ENCODE measurements at places on chromosomes 4 and X. TPM values are rescaled to one million over a fixed set of nuclear protein-coding genes. Genes with fewer than 3 reads are reported as not detected.

GRCh38 chr4:76024065-76024464 is 768 bp upstream of the CXCL10 start:
- DNase-seq: no peak

- no peak for DNase-seq
These were observed 1.4 kb downstream of the COX7B start for GRCh38 chrX:77900688-77901087.

DNA sequence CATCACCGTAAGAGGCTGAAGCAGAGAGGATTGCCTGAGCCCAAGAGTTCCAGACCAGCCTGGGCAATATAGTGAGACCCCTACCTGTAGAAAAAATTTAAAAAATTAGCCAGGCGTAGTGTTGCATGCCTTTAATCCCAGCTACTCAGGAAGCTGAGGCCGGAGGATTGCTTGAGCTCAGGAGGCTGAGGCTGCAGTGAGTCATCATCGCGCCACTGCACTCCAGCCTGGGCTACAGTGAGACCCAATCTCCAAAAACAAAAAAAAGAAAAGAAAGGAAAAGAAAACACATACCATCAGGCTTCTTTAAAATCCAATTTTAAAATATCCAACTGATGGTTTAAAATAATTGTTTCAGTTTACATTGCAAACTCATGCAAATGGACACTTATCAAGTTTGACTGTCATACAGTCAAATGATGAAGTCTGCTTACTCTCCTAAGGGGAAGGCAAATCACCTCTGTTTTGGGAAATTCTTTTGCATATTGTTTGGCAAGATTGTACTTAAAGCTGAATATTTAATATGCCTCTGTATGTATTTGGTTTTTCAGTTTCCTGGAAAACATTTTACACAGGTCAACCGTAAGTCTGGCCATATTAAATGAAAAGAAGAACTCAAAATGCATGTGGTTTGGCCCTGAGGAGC is 23.7 kb upstream of the TENM3 start:
- DNase-seq: no peak

- DNase-seq: no peak
These were observed 60.1 kb downstream of the SH3RF1 start for GRCh38 chr4:169210504-169211118.

- no peak for DNase-seq
These were observed 2.4 kb downstream of the FAM241A start for GRCh38 chr4:112147697-112148096.

DNA sequence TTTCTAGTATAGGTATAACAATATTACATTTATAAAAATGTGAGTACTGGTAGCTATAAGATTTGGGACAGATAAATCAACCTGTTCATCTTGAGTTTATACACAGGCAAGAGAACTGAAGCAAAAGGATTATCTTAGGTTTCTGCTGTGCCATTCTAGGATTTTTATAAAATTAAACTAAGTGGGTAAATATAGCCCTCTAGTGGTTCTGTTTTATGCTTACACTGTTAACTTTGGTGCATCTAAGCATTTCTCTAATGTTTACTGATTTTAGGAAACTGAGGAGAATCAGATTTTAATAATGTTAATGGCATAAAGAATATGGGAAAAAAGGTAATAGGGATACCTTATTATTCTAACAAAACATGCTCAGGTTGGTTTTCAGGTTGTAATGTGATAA is 1.1 kb upstream of the RRH start:
- DNase-seq: peak; percentile 47

DNA sequence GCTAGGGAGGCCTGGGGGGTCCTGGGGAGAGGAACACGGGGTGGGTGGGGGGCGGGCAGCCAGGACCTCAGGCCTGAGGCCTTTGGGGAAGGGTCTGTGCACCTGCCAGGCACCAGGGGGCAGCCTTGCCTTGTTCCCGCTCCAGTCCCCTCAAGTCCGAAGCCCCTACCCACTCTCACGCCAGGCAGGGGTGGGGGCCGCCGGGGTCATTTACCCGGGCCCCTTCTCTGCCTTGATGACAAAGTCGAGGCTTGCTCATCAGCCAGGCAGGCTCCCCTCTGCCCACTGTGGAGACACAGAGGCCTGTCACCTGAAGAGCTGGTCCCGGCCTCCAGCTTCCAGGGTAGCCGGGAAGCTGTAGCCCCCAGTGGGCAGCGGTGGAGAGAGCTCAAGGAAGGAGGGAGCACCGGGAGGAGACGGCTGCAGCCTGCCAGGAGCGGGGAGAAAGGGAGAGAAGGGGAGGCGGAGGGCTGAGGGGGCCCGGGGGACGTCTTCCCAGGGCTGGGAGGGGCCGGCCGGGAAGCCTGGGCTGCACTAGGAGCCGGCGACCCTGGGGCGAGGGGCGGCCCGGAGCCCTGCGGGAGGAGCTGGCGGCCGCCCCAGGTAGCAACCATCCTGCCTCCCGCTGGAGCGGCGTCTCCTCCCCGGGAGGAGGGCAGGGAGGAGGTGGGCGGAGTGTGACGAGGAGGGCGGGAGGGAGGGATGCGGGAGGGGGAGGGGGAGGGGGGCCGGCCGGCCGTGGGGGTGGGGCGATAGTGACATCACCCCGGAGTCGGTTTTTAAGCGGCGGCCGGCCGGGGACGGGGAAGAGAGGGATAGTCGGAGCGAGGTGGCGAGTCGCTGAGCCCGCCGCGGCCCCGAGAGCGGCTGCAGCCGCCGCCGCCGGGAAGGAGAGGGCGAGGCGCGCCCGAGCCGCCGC is at the start of gene SLC6A8:
Gene SLC6A8, plus strand, starts transcription at position 806 of the 919 bp plus-strand sequence. CDS start 649 bp downstream, outside the sequence.
- DNase-seq: peak; percentile 31

GRCh38 chr4:68299492-68300457 is 50.1 kb downstream of the YTHDC1 start:
- no peak for DNase-seq

GRCh38 chr4:24853142-24853541 is 57.8 kb downstream of the SOD3 start:
- no peak for DNase-seq

DNA sequence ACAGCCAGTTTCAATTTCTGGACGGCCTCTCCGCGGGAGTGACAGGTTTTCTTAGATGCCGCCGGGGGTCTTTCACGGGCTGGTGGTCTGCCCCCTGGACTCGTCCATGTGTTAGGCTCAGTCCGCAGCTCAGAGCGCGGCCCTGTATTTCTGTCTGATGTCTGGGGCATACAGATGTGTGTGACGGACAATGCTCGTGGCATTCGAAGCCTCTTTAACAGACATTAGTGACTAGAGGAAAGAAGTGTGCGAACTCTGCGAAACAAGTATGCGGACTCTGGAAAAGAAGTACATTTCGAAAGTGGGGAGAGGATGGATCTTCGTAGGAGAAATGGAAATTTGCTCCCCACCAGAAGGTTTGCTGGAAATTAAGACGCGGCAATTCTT is 793 bp upstream of the DCUN1D4 start:
- DNase-seq: no peak

- no peak for DNase-seq
These were observed 775 bp downstream of the SHROOM4 start for GRCh38 chrX:50812995-50813842.

GRCh38 chr4:153335665-153336064 is 8.8 kb upstream of the MND1 start:
- no peak for DNase-seq

GRCh38 chr4:127251423-127251822 is 381.3 kb upstream of the INTU start:
- no peak for DNase-seq

DNA sequence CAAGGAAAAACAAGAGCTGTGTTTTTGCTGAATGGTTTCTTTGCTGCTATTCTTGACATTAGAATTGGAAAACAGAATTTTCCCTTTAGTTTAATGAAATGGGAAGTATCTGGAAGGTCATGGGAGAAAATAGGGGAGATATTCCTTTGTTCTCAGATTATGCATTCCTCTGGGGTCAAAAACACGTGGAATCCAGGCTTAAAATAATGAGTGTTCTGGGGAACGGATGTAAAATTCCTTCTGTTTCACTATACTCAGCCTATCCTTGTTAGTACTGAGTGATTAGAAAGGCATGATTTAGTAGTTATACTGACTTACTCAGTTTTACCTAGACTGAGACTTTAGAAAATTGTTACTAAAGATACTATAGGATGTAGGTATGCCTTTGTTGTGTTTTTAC is 107.3 kb downstream of the ARHGAP10 start:
- DNase-seq: no peak

DNA sequence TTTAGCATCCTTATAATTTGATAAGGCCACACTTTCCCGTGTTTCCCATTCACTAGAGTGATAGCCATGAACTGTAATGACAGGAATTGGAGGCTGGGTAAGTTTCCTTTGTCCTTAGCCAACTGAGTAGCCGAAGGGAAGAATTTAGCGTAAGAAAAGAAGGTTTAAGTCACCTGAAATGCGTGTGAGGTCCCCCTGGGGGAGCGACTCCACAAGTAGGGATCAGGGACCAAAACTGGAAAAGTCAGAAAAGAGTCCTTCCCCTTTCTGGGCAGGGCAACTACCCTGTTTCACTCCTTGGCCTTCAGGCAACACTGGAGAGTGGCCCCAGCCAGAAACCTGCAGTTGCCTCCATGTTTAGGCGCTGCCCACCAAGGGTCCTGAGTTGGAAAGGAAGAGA is 81.6 kb upstream of the MED14 start:
- no peak for DNase-seq

DNA sequence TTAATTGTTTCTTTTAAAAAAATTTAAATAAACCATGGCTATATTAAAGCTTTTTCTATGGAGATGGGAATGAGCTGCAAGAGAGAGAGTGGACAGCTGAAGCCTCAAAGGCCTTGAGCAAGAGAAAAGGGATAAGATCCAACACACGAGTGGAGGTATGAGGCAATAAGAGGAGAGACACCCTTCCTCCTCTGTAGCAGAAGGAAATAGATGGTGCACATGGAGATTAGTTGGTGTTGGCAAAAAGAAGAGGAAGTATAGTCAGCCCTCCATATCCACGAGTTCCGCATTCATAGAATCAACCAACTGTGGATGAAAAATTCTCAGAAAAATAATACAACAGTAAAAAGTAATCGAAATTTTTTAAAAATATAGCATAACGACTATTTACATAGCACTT is 3.2 kb downstream of the CXorf38 start:
- DNase-seq: peak; percentile 11

DNA sequence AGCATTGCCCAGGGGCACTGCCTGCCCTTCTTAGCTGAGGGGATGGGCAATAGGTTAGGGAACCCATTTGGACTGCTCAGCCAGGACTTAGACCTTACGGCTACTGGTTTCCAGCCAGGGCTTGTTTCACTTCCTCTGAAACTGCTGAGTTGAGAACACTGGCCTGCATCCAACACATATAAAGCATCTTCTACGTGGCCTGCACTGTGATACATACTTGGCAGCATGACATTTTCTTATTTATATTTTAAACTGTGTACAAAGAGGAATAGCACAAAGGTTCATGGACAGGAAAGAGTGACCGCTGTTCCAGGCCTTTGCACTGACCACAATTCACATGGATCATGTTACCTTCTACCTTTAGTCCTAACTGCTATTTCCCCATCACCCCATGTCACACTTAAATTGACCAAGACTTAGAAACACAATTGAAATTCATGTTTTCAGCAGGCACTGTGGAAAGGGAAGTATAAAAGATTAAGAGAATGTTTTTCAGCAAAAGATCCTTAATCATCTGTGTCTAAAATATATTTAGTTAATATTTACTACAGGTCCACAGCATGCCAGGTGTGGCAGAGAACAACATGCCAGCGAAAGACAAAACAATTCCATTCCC is 43.7 kb downstream of the NLGN4X start:
- peak; percentile 1 for DNase-seq

DNA sequence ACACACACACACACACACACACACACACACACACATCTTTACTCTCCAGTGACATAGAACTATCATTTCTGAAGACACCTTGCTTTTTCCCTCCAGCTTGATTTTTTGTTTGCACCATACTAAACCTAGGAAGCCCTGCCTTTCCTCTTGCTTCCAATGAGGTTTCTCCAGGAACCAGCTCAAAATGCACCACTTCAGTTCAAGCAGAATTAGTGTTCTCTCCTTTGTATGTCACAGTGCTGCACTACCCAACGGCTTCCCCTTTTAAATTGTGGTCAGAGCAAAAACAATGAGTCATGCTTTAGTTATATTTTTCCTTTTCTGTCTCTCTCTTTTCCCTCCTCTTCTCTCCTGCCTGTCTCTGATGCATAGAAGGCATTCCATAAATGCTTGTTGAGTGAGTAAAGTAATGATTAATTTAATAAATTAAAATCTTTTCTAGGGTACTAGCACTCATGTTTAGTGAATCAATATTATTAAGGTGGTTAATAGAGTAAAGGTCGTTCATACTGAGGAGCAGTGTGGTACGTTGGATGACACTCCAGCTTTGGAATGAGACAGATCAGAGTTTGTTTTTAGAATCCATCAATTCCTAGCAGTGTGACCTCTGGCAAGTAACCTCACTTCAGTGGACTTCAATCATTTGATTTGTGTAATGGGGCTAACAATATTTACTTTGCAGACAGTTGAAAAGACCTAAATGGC is 5.9 kb downstream of the RTL3 start:
- DNase-seq: no peak

- no peak for DNase-seq
These were observed 1.7 kb downstream of the MUC7 start for GRCh38 chr4:70473679-70474078.

DNA sequence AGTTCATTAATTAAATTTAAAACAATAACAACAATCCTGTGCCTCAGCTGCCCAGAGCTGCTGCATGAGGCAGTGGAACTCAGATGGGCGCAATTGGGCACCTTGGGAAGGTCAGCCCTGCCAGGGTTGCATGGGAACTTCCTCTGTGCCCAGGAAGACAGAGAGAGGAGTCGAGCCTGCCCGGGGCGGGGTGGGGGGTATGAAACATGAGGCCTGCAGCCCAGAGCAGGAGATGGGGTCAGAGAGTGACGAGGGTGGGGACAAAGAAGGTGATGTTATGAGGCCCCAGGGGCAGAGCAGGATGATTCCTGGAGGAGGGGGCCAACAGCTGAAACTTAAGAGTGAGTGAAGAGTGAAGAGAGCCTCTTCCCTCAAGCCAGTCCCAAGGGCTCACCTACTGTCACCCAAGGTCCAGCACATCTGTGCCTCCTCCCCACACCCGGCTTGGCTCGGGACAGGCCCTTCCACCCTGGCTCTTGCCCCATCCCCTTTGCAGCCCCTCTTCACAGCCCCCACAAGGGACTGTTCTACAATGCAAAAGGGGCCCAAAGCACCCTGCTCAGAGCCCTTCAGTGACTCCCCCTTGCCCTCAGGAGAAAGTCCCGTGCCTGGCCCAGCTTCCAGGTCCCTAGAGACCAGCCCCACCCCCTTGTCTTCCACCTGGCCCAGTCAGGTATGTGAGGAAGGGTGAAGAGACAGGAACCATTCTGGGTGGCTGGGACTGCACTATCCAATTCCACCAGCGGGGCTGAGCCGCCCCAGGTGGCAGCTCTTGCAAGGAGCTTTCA is 31.4 kb downstream of the HMX1 start:
- no peak for DNase-seq

GRCh38 chrX:70279081-70279480 is 2.9 kb upstream of the RAB41 start:
- DNase-seq: no peak

Gene LIMCH1
- not detected for total RNA-seq

Gene HTN1
- total RNA-seq: not detected

Gene SPANXA2
- total RNA-seq: not detected

Gene PROM1
- total RNA-seq: not detected

Gene IL21
- total RNA-seq: not detected

Gene LPAR4
- not detected for total RNA-seq

Gene CYLC1
- not detected for total RNA-seq

Gene NHSL2
- total RNA-seq: not detected

Gene EVC2
- total RNA-seq: 3.4 TPM

Gene HEPH
- not detected for total RNA-seq

Gene CLCN5
- 4.2 TPM for total RNA-seq

Measured in OCI-LY7 (cell line).